ENCODE measurements at places on chromosomes 2 and 18. TPM values are rescaled to one million over a fixed set of nuclear protein-coding genes. Genes with fewer than 3 reads are reported as not detected.

DNA sequence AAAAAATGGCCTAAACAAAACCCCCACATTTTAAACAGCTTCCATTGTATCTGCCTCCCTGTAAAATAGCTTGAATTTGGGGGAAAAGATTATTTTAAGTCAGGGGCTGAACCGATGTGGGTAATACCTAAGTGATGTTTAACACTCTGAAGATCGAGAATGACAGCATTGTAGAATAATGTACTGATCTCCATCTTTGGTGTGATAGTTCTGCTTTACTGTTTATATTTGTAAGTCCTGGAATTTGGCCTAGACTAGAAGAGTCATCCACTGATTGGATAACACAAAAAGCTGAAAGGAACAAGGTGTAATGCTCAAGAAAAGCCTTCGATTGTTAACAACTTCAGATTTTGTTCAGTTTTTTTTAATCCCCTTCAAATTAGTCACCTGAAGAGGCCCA lies 53.8 kb upstream of the CCDC68 start:
- H3K4me1 ChIP-seq: no peaks in the 10 kb centered on the region
- no peaks in the 10 kb centered on the region for H3K27me3 ChIP-seq
- no peak overlapping the region for H3K27ac ChIP-seq
- no peak for DNase-seq
- no peak overlapping the region for H3K4me3 ChIP-seq
- no peaks in the 10 kb centered on the region for H3K36me3 ChIP-seq

DNA sequence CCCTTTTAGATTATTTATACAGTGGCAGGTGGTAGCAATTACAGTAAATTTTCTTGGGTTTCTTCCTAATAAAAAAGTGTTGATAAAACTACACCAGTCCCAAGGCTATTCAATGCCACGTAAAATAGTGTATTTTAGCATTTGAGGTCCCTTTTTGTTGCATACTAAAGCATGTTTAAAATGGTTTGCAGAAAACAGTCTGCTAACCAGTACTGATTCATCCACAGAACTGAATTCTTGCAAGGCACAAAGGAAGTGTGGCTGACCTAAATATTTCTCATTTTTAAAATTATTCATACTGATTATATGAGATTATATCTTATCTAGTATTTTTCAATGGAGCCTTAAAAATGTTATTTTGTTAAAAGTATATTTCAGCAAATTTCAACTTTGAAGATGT lies 98.1 kb downstream of the SMAD2 start:
- no peak overlapping the region for H3K4me3 ChIP-seq
- H3K27me3 ChIP-seq: no peaks in the 10 kb centered on the region
- no peaks in the 10 kb centered on the region for H3K4me1 ChIP-seq
- no peaks in the 10 kb centered on the region for H3K36me3 ChIP-seq
- H3K27ac ChIP-seq: no peak overlapping the region
- no peak for DNase-seq

GRCh38 chr2:227436436-227437174 lies 35.4 kb upstream of the AGFG1 start:
- H3K27ac ChIP-seq: no peak overlapping the region
- DNase-seq: no peak
- H3K36me3 ChIP-seq: no peaks in the 10 kb centered on the region
- H3K4me1 ChIP-seq: no peaks in the 10 kb centered on the region
- H3K27me3 ChIP-seq: no peaks in the 10 kb centered on the region
- H3K4me3 ChIP-seq: no peak overlapping the region

DNA sequence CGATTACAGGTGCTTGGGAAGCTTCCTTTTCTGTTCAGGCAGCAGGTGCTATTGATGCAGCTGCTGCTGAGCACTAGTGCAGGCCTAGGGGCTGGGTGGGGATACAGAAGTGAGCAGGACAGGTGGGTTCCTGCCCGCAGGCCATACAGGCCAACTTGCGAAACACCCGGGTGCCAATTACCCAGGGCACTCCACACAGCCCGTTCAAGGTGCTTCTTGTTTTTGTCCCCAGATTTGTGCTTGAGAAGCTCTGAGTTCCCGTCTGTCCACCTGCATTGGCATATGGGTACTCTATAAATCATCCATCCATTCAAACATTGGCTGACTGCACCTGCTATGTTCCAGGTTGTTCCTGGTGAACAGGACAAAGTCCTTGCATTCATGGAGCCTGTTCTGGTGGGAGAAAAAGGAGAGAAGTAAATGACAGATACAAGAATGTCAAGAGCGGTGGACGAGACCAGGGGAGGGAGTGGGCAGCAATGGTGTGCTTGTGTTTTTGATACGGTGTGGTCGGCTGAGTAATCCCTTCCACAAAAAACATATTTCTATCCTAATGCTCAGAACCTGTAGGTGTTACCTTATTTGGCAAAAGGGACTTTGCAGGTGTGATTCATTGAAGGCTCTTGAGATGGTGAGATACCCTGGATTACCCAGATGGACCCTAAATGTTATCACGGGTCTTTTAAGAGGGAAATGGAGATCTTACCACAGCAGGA lies 31.4 kb downstream of the SH3BP4 start:
- H3K4me1 ChIP-seq: peaks cover 4% of the 10 kb centered on the region
- no peaks in the 10 kb centered on the region for H3K36me3 ChIP-seq
- H3K27me3 ChIP-seq: no peaks in the 10 kb centered on the region
- peak overlapping the region; percentile 38 for H3K27ac ChIP-seq
- no peak for DNase-seq

DNA sequence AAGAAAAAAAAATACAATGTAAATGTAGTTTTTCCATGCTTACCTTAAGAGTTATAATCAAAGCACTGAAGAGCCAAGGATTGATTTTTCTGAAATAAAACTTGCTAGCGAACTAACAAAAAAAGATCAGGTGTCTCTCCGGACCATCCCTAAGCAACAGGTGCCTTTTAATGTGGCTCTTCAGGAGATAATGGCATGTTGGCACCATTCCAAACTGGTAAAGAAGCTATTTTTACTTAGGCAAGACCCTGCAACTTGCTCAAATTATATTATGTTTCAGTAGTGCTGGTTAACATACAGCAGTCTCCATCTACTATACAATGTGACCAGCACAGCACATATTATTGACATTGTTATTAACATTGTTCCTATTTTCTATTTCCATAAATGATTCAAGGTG lies 2.3 kb upstream of the GCC2 start:
- H3K4me3 ChIP-seq: no peak overlapping the region
- no peak for DNase-seq
- no peaks in the 10 kb centered on the region for H3K4me1 ChIP-seq
- H3K36me3 ChIP-seq: no peaks in the 10 kb centered on the region
- no peaks in the 10 kb centered on the region for H3K27me3 ChIP-seq

GRCh38 chr2:54587171-54588016 lies 131.3 kb downstream of the SPTBN1 start:
- no peaks in the 10 kb centered on the region for H3K27me3 ChIP-seq
- H3K4me3 ChIP-seq: no peak overlapping the region
- peaks cover under 1% of the 10 kb centered on the region for H3K36me3 ChIP-seq
- no peak for DNase-seq
- H3K27ac ChIP-seq: no peak overlapping the region

- no peaks in the 10 kb centered on the region for H3K36me3 ChIP-seq
- no peak overlapping the region for H3K4me3 ChIP-seq
- H3K4me1 ChIP-seq: no peaks in the 10 kb centered on the region
Measured at GRCh38 chr2:53314718-53315117, 452.9 kb upstream of the CHAC2 start.

SLC38A11 gene
- not detected for total RNA-seq

DNA sequence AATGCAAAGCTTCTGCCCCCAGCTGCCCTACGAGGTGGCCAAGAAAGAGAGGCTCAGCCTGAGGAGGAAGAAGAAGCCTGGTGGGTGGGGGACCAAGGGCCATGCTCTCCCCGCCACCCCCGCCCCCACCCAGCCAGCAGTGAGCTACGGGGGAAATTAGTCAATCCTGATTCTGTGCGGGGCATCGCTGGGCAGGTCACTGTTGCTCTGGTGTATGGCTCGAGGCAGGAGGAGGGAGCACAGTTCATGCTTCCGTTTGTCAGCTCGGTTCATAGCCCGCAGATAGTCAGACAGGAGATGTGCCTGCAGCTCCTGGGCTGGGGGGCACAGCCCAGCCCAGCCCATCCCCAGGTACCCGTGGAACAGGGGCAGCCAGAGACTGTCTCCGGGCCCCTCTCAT lies 17.1 kb downstream of the RAMP1 start:
- DNase-seq: no peak
- no peaks in the 10 kb centered on the region for H3K4me1 ChIP-seq
- H3K27ac ChIP-seq: peak overlapping the region; percentile 5
- no peaks in the 10 kb centered on the region for H3K27me3 ChIP-seq

DNA sequence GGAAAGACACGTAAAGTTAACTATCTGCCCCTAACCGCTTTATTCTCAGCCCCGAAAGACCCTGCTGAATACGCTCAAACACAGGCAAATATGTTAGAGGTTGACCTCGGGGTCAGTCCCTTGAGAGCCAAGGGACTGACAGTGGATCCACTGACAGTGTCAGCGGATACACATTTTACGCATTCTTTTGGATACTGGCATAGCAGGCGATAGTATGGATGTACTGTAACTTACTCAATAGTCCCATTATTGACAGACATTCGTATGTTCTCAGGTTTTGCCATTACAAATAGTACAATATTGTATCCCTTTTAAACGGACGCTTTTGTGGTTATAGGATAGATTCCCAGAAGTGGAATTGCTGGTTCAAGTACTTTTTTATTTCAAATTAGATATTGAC lies 13.4 kb downstream of the ATP6V1B1 start:
- H3K27me3 ChIP-seq: no peaks in the 10 kb centered on the region
- H3K36me3 ChIP-seq: no peaks in the 10 kb centered on the region
- peaks cover 13% of the 10 kb centered on the region for H3K4me1 ChIP-seq
- H3K27ac ChIP-seq: no peak overlapping the region
- no peak overlapping the region for H3K4me3 ChIP-seq
- no peak for DNase-seq

CROCC2 gene
- total RNA-seq: not detected
